RCC 7860 (cell line): ENCODE measurements at places on chromosomes 12 and 14.

GRCh38 chr12:95877622-95878021 lies 18.9 kb downstream of the SNRPF start:
- no peak for DNase-seq

GRCh38 chr12:7064516-7064915 lies 4.0 kb downstream of the C1S start:
- no peak for DNase-seq

- DNase-seq: no peak
Observed at GRCh38 chr12:25594376-25594775, 41.3 kb upstream of the LMNTD1 start.

DNA sequence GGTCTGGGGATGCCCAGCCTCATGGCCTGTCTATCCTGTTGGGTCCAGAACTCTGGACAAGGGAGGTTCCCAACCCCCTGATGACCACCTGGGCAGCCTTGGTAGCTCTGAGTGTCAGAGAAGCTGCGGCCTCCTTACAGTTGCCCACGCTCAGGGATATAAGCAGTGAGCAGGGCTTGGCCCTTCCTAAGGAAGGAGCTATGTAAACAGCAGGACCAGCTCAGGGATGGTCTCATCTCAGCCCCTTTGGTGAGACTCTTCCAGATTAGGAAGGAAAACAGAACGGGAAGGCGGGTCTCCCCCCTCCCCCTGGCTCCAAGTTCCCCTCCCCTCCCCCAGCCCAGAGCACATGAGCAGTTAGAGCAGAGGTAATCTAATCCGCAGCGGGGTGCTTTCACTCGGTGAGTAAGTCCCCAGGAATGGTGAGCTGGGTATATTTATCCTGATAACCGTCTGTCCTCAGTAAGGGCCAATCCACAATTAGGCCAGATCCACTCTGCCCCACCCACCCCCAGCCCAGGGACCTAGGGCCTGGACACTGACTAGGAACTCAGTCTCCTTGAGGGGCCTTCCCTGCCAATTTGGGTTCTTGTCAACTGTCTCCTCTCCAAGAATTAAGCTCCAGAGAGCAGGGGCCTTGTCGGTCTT lies 29.5 kb upstream of the RPLP0 start:
- peak; percentile 96 for DNase-seq
